ENCODE measurements at places on chromosomes 7 and 10. TPM values are rescaled to one million over a fixed set of nuclear protein-coding genes. Genes with fewer than 3 reads are reported as not detected.

- no peak for DNase-seq
Observed at GRCh38 chr7:85950418-85950817, 693.3 kb upstream of the GRM3 start.

- DNase-seq = no peak
Observed at GRCh38 chr10:61832866-61833481, 68.5 kb upstream of the ARID5B start.

OR2A12 gene
- not detected for total RNA-seq

GRCh38 chr7:99767662-99768061, 16.3 kb downstream of the CYP3A4 start:
- no peak for DNase-seq

DNA sequence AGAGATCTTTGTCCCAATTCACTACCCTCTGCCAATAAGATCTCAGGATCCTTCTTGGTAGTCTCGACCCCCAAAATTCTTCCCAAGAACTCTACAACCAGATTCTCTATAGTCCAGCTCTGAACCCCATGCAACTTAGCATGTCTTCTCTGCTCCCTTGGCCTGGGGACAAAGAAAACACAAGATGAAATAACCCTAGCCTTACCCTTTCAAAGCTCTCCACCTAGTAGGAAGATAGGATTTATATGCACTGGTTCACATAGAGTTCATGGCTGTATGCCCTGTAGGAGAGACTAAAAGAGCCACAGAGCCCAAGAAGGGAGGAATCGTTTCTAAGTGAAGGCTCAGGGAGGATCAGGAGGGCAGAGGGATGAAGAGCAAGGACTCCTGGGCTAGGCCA, 96.1 kb downstream of the PPP1R3C start:
- no peak for DNase-seq

DNA sequence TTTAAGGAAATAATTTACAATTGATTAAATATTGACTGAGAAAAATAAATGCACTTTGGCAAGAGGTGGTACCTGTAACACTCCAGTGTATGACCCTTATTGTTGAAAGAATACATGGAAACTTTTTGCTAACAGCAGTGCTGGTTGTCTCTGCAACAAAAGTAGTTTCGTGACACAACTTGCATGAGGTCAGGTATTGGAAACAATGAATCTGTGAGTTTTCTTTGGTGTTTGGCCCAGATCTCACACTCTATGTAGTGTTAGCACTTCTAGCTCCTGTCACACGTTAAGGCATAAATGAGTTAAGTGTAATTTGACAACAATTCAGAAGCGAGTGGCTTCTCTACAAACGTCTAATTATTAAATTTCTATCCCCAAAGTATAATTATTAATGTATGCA, 137.7 kb upstream of the MDFIC start:
- DNase-seq = no peak

DNA sequence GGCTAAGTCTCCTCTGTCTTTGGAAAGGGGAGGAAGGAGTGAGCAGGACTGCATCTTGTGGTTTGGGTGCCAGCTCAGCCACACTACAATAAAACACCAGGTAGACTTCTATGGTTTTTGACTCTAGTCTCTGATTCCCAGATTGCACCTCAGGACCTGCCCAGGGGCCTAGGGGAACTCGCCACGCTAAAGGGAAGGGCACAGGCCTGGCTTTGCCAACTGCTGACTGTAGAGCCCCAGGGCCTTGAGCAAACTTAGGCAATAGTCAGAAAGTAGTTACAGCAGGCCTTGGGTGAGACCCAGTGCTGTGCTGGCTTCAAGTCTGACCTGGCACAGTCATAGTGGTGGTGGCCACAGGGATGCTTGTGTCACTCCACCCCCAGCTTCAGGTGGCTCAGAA, 24.2 kb upstream of the PRR15 start:
- no peak for DNase-seq

- no peak for DNase-seq
Observed at GRCh38 chr7:141281311-141281710, 207.4 kb downstream of the TMEM178B start.

VWDE gene
- not detected for total RNA-seq

DNA sequence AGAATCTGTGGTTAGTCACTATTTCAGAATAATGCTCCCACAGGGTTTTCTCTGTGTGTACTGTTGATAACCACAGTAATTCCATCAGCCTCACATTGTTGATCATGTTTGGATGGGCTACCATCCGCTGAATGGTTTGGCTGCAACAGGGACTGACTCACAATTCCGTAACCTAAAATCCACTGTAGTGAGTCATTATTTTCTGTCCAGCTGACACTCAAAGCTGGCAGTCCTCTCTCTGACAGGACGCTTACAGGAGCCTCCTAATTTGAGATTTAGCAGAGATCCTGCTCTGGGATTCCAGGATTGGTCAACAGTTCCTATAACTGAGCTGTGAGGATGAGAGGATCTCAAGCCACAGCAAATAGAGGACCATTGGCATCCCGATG, 32.7 kb downstream of the VWA2 start:
- peak; percentile 51 for DNase-seq

GRCh38 chr7:105269397-105269796, 119.3 kb downstream of the SRPK2 start:
- no peak for DNase-seq

DNA sequence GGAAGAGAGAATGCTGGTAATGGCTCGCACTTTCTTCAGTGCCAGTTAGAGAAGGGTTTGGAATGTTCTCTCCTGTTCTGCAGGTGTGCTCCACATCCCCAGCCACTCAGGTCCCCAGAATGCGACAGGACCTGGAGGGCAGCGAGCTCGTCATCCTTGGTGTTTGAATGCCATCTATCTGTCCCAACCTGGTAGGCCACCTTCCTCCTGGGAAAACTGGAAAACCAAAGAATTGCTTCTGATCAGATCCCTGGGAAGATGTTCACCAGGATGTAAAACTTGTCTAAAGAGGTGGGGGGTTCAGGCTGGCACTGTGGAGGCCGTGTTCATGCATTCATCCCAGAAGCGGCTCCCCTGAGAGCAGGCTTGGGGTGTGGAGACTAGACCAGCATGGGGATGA, 379.5 kb downstream of the GLRX3 start:
- DNase-seq = no peak

GRCh38 chr10:118036281-118036875, 10.4 kb downstream of the RAB11FIP2 start:
- no peak for DNase-seq

GJC3 gene
- total RNA-seq = not detected

DNA sequence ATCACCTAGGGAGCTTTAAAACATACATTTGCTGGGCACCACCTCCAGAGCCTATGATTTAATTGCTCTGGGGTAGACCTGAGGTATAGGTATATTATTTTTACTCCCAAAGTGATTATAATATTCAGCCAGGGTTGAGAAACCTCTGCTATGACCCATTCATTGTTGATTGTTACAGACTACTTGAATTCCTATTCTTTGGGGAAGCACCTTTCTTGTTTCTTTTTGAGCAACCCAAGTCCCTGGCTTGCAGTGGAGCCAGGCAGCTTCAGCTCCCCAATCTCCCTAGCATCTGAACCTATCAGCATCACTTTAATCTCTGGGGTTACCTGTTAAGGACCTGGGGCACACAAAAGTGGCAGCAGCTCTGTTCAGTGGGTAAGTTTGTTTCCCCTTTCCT, 8.6 kb downstream of the PRKG1 start:
- no peak for DNase-seq

DNA sequence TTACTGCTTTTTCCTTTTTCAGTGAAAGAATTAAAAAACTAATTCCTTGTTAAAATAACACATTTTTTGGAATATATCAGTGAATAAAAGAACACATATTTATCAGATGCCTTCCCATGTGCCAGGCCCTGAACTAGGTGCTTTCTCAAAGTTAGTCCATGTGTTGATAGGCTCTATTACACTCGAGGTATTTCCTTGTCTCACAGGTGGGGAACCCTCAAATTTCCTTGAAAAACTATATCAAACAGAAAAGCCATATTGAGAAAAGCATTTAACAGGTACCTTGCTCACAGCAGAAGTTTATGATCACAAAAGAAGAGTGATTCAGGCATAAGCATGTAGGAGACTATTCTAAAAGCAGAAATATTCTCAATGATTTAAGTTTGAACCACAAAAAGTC, 75.6 kb upstream of the OGDHL start:
- no peak for DNase-seq

GRCh38 chr7:115352375-115352774, 430.5 kb downstream of the MDFIC start:
- DNase-seq = no peak

STN1 gene
- 28.6 TPM for total RNA-seq

DNA sequence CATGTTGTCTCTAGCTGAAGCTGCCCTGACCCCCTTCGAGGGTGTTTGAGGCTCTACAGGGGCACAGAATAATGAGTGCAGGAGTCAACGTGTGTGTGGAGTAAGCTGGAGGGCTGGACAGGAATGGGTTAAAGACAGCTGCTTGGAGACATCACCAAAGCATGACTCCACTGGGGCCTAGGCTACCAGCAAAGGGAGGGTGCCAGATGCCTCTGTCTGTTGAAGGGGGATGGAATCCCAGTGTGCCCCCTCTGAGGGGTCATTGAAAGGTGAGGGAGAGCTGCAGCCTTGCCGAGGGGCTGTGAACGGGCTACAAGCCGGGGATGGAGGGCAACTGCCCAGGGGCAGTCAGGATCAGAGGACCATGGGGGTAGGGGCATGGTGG, 51.7 kb upstream of the PODXL start:
- no peak for DNase-seq

DPYSL4 gene
- 70.0 TPM for total RNA-seq

UPK3B gene
- not detected for total RNA-seq

DNA sequence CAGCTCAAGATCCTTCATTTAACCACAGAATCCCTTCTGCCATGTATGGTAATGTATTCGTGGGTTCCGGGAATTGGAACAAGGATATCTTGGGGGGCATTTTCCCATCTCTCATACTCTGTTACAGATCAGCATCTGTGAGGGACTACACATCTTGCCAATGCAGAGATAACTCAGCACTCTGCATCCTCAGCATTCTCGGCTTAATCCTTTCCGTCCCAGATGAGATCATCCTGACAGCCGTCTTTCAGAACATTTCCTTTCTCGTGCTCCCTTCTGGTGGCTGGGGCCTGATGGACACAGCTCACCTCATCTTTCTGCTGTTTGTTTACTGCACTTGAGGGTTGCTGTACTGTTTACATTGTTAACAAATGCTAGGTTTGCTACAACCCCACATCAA, 25.3 kb downstream of the FKBP6 start:
- DNase-seq = no peak

- DNase-seq = no peak
Observed at GRCh38 chr7:30365621-30366020, 81.2 kb downstream of the ZNRF2 start.

- no peak for DNase-seq
Observed at GRCh38 chr7:3120513-3120912, 76.8 kb upstream of the CARD11 start.

MYL10 gene
- total RNA-seq = not detected

DNA sequence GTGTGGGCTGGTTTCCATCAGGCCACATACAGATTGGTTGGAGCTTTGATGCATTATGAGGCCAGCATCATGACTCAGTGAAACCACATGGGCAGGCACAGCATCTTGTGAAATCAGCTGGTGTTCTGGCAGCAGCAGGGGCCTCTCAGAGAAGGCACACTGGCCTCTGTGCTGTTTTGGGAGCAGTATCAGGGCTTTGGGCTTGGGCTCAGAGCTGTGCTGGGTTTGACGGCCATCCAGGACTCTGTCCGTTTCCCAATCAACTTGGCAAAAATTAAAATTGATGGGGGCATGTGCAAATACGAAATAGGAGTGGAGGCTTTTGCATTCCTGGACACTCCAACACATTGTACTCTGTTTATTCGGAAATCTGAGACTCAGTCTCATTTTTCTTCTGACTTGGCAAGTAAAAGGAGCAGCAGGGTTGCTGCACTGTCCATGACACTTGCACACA, 190.9 kb downstream of the BMPER start:
- DNase-seq = peak; percentile 23

WEE2 gene
- not detected for total RNA-seq

GIMAP5 gene
- 26.6 TPM for total RNA-seq

GRCh38 chr7:151366880-151367222, 25.2 kb downstream of the NUB1 start:
- DNase-seq = no peak

- DNase-seq = no peak
Observed at GRCh38 chr10:112784022-112784461, 166.0 kb upstream of the TCF7L2 start.

EPHA1 gene
- total RNA-seq = 0.48 TPM

- no peak for DNase-seq
Observed at GRCh38 chr10:76358743-76359395, 927.4 kb downstream of the LRMDA start.

DNA sequence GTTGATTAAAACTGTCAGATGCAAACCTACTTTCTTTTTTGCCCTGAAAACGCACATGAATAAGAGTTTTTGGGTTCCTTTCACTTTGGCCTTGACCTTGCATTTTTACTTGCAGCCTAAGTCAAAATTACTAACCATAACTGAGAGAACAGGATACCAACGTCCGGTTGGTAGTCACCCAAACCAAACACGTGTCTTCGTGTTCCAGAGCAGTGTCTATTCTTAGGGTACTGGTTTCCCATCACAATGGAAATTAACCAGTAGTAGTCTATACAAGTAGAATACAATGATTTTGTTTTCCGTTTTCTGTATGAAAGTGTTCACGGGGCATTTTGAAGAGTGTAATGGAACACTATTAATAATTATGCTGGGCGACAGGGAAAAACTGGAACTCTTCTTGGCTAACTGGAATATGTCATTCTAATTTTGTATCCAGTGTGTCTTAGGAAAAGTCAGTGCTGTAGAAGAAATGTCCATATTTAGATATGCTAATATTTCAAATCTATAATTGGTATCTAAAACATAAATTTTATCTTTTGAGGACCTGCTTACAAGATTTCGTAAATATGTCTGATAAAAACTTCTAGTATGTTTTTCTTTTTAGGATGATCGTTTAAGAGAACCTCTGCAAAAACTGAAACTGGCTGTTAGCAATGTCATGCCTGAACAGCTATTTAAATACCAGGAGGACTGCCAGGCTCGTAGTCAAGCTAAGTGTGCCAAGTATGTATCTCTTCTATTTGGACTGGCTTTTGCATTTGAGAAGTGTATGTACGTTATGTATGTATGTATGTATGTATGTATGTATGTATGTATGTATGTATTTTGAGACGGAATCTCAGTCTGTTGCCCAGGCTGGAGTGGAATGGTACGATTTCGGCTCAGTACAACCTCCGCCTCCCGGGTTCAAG, 40.9 kb downstream of the UBN2 start:
- DNase-seq = peak; percentile 52

DNA sequence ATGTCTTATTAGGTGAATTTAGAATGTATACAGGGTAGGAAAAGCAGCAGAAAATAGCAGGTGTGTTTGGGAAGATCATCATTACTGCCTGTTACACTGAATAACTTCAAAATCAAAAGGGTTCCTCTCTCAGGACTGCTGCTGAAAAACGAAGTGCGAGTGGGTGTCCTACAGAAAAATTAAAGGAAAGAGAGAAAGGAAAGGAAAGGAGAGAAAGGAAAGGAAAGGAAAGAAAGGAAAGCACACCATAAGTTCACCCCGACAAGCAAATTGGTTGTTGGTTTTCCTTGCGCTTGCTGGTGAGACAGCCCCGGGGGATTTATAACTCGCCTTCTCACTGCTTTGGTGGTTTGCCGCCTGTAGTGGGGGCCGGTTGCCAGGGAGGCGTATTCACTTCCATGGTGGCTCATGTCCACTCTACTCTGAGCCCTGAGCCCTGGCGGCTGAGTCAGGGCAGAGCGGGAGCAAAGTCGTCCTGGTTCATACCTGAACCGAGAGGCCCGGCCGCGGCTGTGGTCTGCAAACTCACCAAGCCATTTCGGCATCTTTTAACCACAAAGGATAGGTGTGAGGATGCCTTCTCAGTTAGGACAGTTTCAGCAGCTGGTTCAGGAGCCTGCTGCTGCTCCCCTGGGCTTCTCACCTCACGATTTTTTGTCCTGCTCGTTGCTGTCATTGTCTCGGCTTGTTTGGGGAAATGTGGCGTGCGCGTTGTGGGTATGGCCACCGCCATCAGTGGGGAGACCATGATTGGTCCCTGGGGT, 26.1 kb downstream of the INPP5A start:
- DNase-seq = no peak

Data from heart left ventricle (tissue), 16 donors.